ENCODE measurements at places on chromosomes 2 and 18. TPM values are rescaled to one million over a fixed set of nuclear protein-coding genes. Genes with fewer than 3 reads are reported as not detected.

DNA sequence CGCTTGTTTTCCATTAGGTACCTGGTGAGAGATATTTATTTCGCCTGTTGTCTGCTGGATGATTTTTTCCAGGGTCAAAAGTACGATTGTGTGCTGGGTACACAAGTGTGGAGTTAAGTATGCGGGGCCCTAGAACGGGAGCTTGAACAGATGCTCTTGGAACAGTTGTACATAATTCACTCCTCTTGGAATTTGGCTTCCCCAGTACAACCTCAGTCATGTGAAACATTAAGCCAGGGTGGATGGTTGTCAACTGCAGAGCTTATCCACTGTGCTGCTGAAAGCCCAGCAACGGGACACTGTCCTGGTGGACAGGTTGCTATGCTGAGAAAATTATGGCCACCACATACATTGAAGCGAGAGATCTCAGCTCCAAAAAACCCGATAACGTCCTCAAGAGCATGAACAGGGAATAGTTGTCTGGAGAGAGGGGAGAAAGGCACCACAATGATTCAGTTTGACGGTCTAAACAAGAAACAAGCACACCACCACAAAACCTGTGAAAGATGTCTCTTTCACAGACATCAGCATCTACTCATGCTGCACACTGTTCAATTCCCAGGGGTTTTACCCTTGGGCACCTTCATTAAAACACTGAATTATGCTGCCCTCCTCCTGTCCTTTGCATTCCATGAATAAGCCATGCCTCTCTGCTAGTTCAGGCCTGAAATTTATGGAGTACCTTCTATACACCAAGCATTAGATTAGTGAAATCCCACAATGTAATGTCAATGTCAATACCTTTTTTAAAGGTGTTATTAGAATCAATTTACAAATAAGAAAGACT lies 176.8 kb upstream of the TRIB2 start:
- no peak for DNase-seq

DNA sequence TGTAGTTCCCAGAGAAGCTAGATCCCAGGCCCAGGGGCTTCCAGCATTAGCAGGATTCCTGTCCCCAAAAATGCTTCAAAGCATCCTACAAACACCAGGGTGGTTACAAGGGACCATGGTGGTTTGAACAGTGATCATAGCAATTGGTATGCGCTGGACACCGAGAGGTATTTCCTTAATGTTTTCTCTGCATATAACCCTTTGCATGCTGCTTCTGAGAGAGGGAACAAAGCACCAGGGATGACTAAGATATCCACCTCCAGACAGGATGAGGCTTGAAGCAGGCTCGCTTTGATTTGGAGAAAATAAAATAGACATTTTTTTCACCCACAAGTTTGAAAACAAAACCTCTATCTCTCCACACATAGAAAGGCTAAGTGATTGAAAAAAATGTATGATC lies 50.5 kb upstream of the TSPYL6 start:
- peak; percentile 13 for DNase-seq

- DNase-seq: peak; percentile 23
These were observed 918 bp downstream of the EIF5B start for GRCh38 chr2:99338029-99338585.

DNA sequence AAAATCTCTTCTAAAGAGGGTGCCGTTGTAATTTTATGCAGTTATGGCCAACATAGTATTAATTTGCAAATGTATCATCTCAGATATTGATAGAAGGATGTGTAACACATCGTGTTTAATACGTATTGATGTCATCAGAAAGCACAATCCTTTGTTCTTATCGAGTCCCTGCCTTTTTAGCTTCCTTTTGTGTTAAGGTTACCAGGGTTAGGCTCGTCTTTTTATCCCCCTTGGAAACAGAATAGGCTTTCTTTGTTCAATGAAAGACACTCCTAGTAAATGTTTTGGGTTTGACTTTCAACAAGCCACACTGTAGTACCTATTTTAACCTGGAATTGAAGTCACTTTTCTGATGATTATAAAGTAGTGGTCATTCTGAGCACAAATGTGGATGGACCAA lies 136.2 kb downstream of the WDR7 start:
- no peak for DNase-seq

- peak; percentile 66 for DNase-seq
These were observed 6.2 kb upstream of the TMEM87B start for GRCh38 chr2:112048887-112049286.

DNA sequence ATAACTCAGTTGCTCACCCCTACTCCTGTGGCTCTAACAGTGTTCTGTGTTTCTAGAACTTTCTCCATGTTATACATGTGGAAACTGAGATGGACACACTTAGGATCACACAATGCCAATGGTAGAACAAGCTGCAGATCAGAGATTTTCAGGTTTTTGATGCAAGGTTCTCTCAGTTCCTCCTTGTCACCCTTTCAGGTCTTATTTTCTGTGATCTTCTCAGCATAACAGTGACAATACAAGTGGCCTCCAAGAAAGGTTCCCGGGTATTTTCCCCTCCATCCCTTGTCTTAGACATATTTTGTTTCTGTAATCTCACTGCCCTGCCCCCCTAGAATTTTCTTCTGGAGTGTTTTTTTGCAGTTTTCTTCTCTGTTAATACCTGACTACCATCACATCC lies 6.2 kb upstream of the MGAT5 start:
- no peak for DNase-seq

GRCh38 chr18:41617647-41618046 lies 337.4 kb upstream of the PIK3C3 start:
- DNase-seq: no peak

GRCh38 chr2:159904127-159904958 lies 106.3 kb upstream of the CD302 start:
- DNase-seq: no peak

GRCh38 chr2:72108121-72108520 lies 39.5 kb downstream of the CYP26B1 start:
- peak; percentile 41 for DNase-seq

DNA sequence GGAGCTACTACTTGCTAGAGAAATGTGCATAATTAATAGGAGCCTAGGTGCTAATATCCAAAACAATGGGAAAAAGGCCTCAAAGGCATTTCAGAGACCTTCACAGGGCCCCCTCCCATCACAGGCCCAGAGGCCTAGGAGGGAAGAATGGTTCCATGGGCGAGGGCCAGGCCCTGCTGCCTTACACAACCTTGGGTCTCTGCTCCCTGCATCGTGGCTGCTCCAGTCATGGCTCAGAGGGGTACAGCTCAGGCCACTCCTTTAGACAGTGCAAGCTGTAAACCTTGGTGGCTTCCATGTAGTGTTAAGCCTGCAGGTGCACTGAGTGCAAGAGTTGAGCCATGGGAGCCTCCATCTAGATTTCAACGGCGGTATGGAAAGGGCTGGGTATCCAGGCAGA lies 429.2 kb downstream of the FIGN start:
- no peak for DNase-seq

DNA sequence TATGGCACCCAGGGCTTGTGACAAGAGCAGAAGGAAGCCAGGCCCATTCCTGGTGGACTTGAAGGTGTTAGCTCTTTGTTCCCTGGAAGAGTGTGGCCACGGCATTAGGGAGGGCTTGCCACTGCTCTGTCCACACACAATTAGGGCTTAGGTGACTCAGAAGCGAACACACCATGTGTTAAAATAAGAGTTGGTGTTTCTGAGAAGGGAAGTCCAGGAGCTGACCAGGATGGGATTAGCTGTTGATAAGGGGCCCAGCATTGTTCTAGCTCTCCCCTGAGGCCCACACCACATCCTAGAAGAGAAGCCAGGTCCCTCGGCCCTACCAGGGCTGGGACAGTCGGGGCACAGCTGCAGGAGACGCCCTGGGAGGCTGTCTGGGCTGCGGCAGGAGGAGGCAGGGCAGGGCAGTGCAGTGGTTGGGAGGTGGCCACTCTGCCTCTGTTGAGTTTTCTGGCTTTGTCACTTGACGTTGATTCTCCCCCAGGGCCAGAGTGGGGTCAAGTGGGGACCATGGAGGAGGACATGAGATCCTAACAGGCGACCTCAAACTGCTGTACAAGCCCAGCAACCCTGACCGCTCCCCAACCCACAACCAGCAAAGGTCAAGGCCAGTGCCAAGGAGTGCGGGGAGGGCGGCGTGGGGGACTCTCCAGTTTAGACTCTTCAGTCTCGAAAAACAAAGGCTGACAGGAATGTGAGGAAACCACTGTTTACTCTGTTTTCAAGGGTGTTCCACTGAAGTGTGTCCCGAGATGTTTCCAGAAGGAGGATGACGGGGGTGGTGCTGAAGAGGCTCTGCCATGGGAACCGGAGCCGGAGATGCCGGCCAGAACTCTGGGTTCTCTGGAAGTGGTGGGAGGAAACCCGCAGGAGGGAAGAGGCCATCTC lies 16.8 kb downstream of the GNLY start:
- DNase-seq: peak; percentile 50

GRCh38 chr2:107308835-107309234 lies 422.9 kb upstream of the ST6GAL2 start:
- no peak for DNase-seq

DNA sequence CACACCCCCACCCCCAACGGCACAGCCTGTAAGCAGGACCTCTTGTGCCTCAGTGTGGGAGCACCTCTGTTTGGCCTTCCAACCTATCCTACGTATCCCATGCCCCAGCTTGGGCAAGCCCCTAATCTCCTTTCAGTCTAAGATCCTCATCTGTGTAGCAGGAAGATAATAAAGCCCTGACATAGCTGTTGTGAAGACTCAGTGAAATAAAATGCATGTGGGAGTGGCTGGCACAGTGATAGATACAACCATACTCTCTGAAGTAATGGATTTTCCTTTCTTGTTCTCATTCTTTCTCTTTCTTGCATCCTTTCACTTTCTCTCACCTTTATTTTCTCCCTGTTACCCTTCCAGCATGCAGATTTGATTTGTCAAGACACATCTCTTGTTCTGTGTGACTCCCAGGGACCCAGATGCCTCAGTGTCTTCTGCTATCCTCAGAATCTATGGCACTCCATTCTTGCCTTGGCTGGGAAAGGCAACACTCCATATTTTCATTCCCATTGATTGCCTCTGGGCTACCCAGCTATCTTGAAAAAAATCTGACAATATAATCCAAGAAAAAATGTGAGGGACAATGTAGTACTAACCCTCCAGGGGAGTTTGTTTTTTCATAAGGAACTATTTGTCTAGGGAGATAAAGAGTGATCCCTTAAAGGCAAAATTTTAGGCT lies 207.2 kb upstream of the SETBP1 start:
- DNase-seq: no peak

GRCh38 chr2:23118313-23118712 lies 266.7 kb upstream of the KLHL29 start:
- no peak for DNase-seq

DNA sequence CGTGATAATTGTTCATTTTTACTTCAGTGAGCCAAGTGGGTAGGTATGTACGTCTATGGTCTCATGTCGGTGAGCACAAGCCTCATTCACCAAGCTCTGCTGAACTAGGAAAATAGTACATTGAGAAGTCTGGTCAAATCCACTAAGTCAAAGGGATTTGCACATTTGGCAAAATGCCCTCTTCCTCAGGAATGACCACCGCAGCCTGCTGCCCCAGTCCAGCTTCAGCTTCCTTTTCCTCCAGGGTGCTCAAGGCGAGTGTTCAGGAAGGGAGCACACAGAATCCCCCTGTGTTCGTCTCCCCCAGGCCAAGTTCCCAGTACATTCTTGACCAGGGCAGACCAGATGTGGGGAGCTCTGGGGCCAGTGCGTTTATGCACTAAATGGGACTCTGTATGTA lies 23.0 kb downstream of the TCF7L1 start:
- no peak for DNase-seq

DNA sequence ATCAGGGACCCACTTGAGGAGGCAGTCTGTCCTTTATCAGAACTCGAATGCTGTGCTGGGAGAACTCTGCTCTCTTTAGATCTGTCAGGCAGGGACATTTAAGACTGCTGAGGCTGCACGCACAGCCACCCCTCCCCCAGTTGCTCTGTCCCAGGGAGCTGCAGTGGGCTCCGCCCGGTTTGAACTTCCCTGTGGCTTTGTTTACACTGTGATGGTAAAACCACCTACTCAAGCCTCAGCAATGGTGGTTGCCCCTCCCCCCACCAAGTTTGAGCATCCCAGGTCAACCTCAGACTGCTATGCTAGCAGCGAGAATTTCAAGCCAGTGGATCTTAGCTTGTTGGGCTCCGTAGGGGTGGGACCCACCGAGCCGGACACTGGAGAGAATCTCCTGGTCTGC lies 11.8 kb upstream of the LHCGR start:
- no peak for DNase-seq

GRCh38 chr2:236744716-236745115 lies 175.1 kb downstream of the ACKR3 start:
- no peak for DNase-seq

DNA sequence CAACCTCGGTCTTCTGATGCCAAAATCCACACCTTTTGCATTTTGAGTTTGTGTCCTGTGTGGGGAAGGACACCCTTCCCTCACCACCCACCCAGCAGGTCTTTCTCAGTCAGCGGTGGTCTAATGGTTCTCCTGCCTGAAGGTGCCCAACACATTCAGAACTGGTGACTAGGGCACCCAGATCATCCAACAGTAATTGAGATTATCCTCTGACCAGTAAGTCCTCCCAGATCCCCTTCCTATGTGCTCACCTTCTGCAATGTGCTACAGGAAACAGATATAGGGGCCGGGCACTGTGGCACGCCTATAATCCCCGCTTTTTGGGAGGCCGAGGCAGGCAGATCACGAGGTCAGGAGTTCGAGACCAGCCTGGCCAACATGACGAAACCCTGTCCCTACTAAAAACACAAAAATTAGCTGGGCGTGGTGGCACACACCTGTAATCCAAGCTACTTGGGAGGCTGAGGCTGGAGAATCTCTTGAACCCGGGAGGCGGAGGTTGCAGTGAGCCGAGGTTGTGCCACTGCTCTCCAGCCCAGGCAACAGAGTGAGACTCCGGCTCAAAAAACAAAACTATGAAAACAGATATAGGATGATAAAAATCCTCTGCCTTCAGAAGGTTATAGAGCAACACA lies 56.2 kb downstream of the REEP1 start:
- DNase-seq: no peak

DNA sequence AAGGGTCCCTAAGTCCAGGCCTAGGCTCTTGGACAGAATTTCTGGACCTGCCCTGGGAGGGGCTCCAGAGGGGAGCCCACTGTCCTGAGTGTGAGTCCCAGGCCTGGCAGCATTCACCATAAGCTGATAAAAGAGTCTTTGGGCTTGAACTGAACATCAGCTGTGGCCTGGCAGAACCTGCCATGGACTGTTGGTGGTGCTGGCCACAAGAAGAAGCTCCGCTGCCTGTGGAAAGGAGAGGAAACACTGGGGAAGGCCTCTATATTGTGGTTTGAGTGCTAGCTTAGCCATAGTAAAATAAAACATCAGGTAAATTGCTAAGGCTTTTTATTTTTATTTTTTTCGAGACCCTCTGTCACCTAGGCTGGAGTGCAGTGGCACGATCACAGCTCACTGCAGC lies 20.9 kb upstream of the BAZ2B start:
- DNase-seq: no peak

Gene TACR1
- total RNA-seq: not detected

Gene LGALSL
- 11.4 TPM for total RNA-seq

Gene ALPG
- not detected for total RNA-seq

Gene KCNE4
- not detected for total RNA-seq

Gene RBFA
- total RNA-seq: 38.2 TPM

Gene SDC1
- 214 TPM for total RNA-seq

Gene ZNF638
- total RNA-seq: 142 TPM

Gene RNF25
- 58.9 TPM for total RNA-seq

Gene KCNS3
- 0.84 TPM for total RNA-seq

Gene CEBPZOS
- total RNA-seq: 38.5 TPM

Gene POTEJ
- not detected for total RNA-seq

Gene IRS1
- 10.5 TPM for total RNA-seq

Gene ST6GAL2
- 0.34 TPM for total RNA-seq

Gene PRKAG3
- not detected for total RNA-seq

All from MCF 10A (cell line).